ENCODE measurements at places on chromosomes 4 and X.

DNA sequence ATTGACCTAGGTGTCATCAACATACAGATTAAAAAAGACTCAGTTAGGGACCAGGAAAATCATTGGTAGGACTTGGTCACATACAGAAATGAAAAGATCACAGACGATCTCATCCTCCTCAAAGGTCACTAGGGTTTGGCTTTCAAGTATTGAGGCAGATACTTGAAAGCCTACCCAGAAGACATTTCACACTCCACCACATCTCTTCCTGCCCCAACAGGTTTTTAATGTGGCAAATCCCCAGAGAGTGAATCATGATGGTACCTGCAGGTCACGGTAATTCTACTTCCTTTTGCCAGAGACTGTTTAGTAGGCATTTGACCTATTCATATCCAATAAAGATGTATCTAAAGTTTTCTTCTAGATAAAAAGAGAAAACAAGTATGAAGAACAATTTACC lies 44.1 kb downstream of the INPP4B start:
- no peak for DNase-seq

DNA sequence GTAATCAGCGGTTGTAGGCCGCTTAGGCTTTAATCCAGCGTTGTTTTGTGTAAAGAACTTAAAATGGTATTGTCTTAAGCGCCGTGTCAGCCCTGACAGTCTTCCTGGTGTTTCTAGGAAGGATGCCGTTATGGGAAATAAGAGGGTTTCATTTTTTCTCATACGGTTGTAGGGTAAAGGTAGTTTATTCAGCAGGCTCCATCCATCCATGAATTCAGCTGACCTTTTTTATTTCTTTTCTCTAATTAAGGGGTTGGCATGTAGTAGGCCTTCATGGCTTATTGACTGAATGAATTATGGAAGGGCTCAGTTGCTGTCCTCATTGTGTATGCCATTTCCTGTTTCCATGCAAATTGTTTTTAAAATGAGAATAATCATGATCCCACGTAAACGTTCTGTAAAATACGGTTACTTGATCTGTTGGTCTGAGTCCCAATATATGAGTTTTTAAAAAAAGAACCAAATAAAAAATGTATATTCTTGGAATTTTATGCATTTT lies 693 bp downstream of the OCIAD1 start:
- no peak for DNase-seq

DNA sequence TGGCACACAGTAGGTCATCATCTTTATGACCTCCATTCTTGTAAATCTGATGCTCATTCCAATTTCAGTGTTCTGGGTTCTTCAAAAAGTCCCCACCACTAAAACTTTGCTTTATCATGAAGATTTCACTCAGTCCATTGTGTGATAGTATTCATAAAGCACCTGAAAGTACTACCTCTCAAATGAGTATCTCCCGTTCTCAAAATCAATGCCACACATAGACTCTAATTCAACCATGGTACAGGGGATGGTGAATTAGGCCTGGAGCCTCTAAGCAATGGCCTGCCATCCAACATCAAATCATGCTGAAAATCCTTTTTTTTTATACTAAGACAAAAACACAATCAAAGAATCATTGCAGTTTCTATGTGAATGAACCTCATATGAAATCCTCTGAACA lies 19.4 kb upstream of the WAS start:
- DNase-seq = no peak

DNA sequence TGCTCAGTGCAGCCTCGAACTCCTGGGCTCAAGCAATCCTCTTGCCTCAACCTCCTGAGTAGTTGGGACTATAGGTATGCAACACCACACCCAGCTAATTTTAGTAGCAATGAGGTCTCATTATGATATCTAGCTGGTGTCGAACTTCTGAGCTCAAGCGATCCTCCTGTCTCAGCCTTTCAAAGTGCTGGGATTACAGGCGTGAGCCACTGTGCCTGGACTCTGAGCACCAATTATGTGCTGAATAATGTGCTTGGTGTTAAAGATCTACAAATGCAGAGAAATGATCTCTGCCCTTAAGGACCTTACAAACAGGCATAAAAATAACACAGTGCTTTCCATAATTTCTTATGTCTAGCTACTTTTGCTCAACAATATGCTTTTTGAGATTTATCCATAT lies 129.0 kb upstream of the CBR4 start:
- no peak for DNase-seq

DNA sequence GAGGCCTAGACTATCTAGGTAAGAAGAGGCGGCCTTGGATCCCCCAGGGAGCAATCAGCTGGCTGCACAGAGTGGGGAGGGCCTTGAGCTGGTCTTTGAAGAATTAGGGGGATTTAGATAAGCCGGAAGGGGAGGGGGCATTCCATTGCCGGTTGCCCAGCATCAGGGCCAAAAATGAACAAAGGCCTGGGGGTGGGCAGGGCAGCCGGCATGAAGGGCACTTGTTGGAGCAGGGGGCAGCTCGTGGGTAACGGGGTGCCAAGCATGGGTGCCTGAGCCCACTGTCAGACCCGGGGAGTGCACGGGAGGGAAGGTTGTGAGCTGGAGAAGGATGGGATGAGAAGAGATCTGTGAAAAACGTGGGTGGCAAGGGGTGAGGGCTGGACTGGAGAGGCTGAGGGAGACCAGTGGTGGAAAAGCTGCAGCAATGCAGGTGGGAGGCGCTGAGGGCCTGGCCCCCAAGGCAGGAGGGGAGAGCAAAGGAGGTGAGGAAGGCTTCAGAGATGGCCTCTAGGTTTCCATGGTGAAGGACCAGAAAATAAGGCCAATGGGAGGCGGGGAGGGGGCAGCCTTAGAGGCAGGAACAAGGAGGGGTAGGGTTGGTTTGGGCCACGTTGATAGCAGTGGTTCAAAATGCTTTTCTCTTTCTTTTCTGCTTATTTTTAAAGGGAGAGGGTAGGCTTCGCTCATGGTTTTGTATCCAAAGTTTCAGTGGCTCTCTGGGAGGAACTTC lies 8.6 kb downstream of the KLF3 start:
- DNase-seq = no peak

GRCh38 chr4:154985673-154986072 lies 204.6 kb downstream of the RBM46 start:
- no peak for DNase-seq
